ENCODE measurements at places on chromosomes 16 and 17. TPM values are rescaled to one million over a fixed set of nuclear protein-coding genes. Genes with fewer than 3 reads are reported as not detected.

- no peak for DNase-seq
These were observed 37.0 kb downstream of the RNF135 start for GRCh38 chr17:31007695-31008373.

DNA sequence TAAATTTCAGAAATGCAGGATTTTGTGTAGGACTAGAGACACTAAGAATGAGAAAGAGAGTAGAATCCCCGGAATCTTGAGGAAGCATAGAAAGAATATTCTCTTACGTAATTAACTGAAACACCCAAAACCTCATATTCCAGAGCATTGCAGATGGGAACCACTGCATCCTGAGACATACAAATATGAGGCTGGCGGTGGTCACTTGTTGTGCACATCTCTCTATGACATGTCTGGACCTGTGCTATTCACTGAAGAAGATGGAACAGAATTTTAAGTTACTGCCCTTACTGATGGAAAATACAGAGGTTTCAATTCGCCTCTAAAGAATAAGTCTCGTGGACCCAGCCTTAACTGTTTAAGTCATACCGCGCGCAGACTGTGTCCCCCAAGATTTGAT, 806 bp downstream of the RAD51C start:
- DNase-seq: no peak

QPRT gene
- 8.8 TPM for total RNA-seq

DNA sequence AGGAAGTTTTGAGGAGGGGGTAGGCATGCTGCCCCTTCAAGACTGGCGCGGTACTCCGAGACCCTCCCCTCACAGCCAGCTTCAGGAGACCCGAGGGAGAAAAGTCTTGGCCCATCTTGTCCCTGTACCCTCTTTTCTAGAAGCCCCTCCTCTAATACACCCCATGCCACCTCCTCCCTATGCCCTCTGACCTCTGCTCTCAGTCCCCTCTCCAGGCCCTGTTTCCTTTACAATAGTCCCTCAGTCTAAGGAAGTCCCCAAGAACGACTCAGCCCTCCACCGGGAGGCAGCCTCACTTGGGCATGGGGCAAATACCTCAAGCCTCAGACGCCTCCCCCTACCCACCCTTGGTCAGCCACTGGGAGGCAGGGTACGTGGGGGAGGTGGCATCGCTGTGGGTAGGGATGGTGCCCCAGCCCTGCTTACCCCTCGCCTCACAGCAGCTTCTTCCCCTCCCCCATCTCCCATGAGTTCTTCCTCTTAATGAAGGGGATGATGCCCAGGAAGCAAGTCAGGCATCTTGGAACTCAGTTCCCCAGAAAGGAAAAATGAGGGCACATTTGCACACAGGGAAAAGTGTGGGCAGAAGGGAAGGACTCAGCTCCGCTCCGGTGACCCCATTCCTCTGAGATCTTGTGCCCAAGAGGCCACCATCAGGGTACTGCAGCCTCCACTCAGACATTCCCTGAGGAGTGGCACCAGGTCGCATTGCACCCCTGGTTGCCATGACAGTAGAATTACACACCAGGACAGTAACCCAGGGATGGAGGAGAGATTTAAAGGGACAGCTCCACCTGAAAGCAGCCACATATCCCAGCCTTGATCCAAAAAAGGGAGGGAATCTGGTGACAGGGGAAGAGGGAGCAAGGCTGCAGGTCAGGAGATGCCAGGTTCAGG, 6.2 kb downstream of the MPP2 start:
- DNase-seq: no peak

GRCh38 chr16:88971371-88972097, 5.5 kb downstream of the CBFA2T3 start:
- peak; percentile 89 for DNase-seq

GRCh38 chr17:45123930-45124796, 8.2 kb downstream of the PLCD3 start:
- DNase-seq: no peak

DNA sequence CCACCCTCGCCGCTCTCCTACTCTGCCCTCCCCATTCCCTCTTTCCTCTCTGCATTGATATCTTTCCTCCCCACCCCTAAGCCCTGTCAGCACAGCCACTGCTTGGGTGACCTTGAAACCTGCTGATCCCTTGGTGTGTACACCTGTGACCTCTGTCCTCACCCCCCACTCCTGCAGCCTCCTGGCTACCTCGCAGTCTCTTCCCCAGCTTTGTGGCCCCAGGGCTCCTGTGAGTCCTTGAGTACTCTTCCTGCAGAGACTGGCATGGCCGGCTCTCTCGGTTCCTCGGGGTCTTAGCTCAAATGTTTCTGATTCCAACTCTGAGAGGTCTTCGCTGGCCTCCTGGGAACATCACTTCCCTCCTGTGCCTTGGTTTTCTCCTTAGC, 31.7 kb downstream of the ADCY7 start:
- peak; percentile 54 for DNase-seq

DNA sequence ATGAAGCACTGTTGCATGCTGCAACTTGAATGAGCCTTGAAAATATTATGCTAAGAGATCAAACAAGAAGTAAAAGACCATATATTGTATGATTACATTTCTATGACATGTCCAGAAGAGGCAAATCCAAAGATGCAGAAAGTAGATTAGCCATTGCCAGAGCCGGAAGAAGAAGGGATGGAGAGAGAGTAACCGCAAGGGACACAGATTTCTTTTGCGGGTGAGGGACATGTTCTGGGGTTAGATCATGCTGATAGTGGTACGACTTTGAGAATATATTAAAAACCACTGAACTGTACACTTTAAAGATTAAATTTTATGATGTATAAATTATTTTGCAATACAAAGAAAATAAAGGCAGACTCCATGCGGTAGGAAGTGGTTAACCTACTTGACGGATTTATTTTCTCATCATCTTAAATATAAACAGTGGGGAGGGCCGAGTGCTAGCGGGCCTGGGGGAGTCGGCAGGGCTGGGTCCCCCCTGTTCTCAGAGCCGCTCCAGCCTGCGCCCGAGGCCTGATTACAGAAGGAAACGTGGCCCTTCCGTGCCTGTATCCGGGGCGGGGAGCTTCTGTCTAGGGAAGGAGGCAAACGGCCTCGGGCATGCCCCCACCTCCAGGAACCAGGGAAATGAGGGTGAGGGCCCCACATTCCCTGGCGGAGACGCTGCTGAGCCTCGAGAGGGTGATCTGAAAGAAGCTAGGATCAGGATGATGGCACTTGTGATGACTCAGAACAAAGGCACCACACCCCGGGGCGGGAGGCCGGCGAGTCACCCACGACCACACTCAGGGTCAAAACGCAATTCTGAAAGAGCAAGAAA, 48.0 kb downstream of the SHCBP1 start:
- no peak for DNase-seq

DNA sequence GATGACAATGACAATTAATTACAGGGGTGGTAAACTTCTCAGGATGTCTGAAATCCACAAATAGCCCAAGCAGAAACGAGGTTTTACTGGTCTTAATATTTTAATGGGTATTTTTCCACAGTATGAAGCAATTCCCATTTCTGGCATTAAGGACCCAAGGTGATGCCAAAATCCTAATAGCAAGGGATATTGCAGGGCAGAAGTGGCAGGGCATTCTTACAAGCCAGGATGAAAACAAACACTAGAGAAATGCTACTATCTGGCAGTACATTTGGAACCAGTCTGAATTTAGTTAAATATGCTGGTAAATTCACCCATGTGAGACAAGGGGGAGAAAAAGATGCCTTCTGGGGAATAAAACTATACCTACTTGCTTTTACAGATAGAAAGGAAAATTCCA, 45.2 kb downstream of the RND2 start:
- DNase-seq: no peak

RNF43 gene
- 1.0 TPM for total RNA-seq

PRAC2 gene
- total RNA-seq: not detected

DNA sequence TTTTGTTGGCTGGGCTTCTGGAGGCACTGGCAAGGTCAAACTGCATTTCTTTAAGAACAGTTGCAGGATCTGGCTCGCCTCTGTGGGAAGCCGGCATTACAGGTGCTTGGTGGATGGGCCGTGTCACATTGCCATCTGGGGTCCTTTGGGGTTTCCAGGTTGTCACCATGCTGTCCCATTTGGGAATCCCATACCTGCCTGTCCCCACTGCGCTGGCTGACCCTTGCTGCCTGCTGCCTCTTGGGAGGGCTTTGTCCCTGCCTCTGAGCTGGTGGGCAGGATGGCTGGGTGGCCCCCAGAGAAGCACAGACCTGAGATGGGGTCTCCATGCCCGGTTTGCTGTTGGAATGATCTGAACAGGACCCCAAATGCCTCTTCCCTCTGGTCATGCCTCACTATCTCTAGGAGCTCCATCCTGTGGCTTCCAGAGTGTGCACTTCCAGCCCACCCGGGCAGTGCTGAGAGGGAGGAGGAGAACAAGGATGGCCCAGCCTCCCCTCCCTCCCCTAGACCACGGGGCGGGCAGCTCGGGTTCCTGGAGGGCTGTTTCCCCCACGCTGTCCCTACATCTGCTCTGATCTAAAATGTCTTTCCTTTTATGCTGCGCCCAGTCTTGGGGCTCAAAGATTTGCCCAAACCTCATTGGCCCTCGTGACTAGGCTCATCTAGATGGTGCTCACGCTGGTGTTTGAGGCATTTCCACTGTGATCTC, 28.0 kb downstream of the OR1D5 start:
- DNase-seq: peak; percentile 55

- peak; percentile 88 for DNase-seq
These were observed 232.8 kb downstream of the SEC14L1 start for GRCh38 chr17:77373299-77374169.

- no peak for DNase-seq
These were observed 56.4 kb downstream of the LITAF start for GRCh38 chr16:11530171-11530940.

DNA sequence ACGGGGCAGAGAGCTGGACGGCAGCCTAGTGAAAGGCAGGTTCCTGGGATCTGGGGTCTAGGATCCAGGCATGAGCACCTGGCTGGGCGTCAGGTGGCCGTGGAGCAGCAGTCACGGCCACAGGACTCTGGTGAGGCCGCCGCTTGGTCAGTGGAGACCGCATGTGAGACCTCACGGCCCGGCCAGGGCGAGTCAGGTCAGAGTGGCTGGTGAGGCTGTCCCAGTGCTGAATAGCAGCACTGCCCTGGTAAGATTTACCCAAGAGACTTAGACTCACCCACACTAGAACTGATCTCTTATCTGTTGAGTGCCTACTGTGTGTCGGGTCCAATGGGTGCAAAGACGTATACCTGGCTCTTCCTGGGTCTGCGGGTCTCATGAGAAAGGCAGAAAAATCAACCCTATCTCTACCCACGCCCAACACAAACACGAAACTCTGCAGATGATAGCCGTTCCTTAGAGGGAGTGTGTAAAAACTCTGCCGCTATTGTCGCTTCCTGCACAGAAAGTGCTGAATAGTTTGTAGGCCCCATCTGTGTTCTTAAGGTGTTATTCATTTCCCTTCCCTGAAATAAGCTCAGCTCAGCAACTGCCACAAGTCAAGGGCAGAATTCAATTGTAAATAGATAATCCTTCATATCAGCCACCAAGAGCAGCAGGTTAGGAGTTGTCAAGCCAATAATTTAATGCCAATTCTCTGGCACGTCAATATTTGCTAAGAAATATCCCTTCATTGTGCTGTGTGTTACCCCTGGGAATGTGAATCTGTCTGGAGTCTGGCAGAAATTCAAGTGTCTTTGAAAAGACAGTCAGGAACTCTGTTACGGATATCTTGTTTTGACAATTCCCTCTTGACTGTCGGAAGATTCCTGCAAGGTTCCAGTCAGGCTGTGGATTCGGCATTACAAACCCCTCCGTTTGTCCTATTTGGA, 240.0 kb downstream of the NTN1 start:
- no peak for DNase-seq

GRCh38 chr16:24950275-24950674, 64.9 kb downstream of the ARHGAP17 start:
- DNase-seq: no peak

OTOA gene
- 1.1 TPM for total RNA-seq

DNA sequence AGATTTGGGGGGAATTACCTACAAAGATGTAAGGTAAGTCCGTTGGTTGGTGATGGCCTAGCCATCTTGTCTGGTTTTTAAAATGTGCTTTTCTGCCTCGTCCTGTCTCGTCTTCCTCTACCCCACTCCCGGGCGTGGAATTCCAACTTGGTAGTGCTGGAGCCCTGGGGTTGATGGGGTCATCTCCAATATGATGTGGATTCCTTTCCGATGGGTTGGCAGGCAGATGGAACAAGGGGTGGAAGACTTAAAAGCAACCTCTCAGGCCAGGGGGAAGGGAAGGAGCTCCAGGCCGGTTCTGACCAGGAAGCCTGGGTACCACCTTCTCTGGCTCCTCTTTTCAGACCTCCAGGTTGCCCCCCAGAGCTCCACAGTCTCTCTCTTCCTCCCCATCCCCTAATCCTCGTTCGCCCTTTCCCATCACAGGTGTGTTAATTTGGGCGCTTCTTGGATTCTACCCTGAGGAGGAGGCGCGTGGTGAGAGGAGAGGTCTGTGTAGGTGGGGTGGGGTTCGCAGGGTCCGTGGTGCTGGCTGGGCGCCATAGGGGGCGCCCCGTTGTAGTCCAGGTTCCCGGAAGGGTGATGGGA, 5.1 kb upstream of the HOXB2 start:
- no peak for DNase-seq

DNA sequence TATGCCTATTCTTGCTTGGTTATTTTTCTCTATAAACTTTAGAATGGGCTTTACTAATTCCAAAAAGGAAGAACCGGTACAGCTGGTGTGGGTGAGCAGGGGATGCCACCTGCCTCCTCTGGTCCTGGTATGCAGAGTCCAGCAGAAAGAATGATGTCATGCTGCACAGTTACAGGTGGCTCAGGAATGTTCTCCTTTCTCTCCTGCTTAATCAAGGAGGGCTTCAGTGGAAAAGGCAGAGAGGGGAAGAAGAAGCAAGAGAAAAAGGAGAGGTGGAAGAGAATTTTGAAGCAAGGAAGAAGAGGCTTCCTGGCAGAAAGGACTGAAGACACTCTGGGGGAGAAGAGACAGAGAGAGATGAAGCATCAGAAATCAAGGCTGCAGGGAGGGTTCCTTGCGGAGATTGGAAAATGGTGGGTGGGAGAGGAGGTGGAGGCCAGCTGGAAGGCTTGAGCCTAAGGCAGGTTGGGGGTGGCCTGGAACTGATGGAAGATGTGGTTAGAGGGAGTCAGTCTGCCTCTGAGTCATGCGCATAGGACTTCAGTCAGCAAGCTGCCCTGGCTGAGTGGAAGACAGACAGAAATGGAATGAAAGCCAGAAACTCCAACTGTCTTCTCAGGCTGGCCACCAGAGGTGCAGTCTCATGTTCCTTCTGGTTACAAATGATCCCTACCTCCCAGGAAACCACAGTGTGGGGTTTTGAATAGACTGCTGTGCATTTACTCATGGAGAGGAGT, 64.6 kb upstream of the CRHR1 start:
- DNase-seq: no peak

DNA sequence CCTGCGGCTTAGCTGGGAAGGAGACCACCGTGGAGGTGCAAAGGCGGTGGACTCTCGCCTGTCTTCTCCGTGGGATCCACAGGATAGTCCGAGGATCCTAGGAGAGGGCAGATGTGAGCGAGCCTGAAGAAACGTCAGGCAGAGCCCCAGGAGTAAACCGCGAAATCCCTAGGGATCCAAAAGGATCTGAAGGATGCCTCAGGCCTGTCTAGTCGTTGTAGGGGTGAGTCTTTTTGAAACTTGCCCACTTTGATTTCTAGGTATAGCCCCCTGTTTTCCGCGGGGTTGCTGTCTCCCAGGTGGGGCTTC, 576.5 kb downstream of the KCNJ18 start:
- DNase-seq: no peak

NEUROD2 gene
- total RNA-seq: not detected
